ENCODE measurements at places on chromosomes 1 and 21.
A peak's percentile ranks its signal among the peaks of the same experiment; 100 is the strongest.

GRCh38 chr1:206489980-206490770 lies 17.2 kb upstream of the RASSF5 start:
- no peaks in the 10 kb centered on the region for H3K4me1 ChIP-seq
- peak; percentile 74 for DNase-seq
- H3K36me3 ChIP-seq = peaks cover 4% of the 10 kb centered on the region
- H3K27me3 ChIP-seq = no peaks in the 10 kb centered on the region
- no peak overlapping the region for H3K4me3 ChIP-seq

- H3K27ac ChIP-seq = no peak overlapping the region
- H3K36me3 ChIP-seq = no peaks in the 10 kb centered on the region
- no peak for DNase-seq
- no peaks in the 10 kb centered on the region for H3K27me3 ChIP-seq
- H3K4me3 ChIP-seq = no peak overlapping the region
Measured at GRCh38 chr1:208107425-208108212, 136.6 kb downstream of the PLXNA2 start.

DNA sequence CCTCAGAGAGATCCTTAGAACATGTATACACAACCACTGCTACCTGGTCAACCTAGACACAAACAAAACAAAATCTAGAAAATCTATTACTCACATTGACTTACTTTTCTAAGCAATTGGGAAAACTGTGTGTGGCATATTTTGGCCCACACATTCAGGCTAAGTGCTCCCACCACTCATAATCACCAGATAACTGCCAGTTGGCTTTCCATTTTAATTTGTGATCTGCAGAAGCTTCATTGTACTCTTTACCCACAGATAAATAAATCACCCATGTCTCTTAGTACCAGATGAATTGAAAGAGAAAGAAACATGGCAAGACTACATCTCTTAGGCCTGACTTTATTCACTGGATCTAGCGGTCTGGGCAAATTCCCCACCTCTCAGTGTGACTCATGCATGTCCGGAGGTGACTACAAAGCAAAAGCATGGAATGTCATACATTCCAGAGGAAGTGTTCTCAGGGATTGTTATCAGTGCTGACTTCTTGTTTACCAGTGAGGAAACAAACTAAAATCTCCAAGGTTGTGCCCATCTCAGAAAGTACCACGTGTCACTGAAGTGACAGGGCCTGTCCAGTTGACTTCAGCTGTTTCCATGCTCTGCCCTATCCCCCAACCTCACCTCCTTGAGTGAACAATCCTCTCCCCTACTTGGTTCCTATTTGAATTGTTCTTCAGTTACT lies 52.4 kb upstream of the BCL10 start:
- no peak overlapping the region for H3K4me3 ChIP-seq
- no peak overlapping the region for H3K27ac ChIP-seq
- no peak for DNase-seq
- no peaks in the 10 kb centered on the region for H3K4me1 ChIP-seq

GRCh38 chr1:11594222-11594621 lies 60.0 kb downstream of the FBXO2 start:
- H3K27me3 ChIP-seq = no peaks in the 10 kb centered on the region
- no peaks in the 10 kb centered on the region for H3K4me1 ChIP-seq
- no peaks in the 10 kb centered on the region for H3K36me3 ChIP-seq
- no peak for DNase-seq
- no peak overlapping the region for H3K4me3 ChIP-seq

- H3K36me3 ChIP-seq = peaks cover 6% of the 10 kb centered on the region
- no peaks in the 10 kb centered on the region for H3K27me3 ChIP-seq
- DNase-seq = peak; percentile 64
- peaks cover 16% of the 10 kb centered on the region for H3K4me1 ChIP-seq
Measured at GRCh38 chr1:42692461-42692860, 10.2 kb downstream of the YBX1 start.

DNA sequence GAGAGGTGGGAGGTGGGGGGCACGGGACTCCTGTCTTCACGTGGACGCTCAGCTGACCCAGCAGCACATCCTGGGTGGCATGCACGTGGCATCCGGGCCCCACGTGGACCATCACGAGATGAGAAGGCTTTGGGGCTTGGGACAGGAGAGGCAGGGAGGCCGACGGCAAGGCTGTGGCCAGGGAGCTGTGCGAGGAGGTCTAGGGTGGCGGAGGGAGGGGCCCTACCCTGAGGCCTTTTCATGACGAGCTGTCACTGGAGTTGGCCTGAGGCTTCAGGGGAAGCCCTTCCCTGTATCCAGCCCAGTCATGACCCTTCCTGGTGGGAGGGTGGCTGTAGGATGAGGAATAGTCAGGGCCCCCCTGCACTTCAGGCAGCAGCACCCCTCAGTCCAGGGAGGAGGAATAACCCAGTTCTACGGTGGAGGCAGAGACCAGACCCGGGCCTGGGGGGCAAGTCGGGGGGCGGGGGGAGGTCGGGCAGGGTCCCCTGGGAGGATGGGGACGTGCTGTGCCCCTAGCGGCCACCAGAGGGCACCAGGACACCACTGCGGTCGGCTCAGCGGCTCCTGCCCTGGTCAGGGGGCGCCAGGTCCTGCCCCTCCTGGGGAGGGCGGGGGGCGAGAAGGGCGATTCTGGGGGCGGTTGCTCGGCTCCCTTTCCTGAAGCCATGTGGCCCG lies 2.0 kb upstream of the PERM1 start:
- H3K4me3 ChIP-seq = no peak overlapping the region
- peaks cover 7% of the 10 kb centered on the region for H3K27me3 ChIP-seq
- H3K27ac ChIP-seq = no peak overlapping the region
- DNase-seq = peak; percentile 52
- H3K36me3 ChIP-seq = no peaks in the 10 kb centered on the region

GRCh38 chr1:179817789-179818188 lies 59.8 kb downstream of the TOR1AIP2 start:
- DNase-seq = no peak
- H3K27ac ChIP-seq = no peak overlapping the region
- no peak overlapping the region for H3K4me3 ChIP-seq
- no peaks in the 10 kb centered on the region for H3K36me3 ChIP-seq
- H3K4me1 ChIP-seq = no peaks in the 10 kb centered on the region

DNA sequence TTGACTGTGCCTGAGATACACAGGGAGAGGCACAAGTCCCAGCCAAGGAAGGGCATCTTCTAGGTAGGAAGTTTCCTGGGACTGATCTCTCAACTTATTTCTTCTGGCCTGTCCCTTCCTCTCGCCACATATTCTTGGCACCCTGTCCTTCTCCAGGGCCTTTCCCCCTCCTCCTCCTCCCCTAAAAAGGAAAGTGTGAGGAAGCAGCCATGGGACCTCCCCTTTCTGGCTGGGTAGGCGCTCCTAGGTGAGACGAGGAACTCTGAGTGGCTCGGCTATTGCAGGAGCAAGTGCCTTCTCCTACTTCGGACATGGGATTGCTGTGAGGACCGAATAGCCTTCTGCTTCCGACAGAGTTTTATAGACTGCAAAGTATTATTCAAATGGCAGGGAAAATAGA lies 15.5 kb upstream of the MTARC2 start:
- H3K27ac ChIP-seq = peak overlapping the region; percentile 3
- H3K36me3 ChIP-seq = no peaks in the 10 kb centered on the region
- no peaks in the 10 kb centered on the region for H3K4me1 ChIP-seq
- H3K4me3 ChIP-seq = no peak overlapping the region

DNA sequence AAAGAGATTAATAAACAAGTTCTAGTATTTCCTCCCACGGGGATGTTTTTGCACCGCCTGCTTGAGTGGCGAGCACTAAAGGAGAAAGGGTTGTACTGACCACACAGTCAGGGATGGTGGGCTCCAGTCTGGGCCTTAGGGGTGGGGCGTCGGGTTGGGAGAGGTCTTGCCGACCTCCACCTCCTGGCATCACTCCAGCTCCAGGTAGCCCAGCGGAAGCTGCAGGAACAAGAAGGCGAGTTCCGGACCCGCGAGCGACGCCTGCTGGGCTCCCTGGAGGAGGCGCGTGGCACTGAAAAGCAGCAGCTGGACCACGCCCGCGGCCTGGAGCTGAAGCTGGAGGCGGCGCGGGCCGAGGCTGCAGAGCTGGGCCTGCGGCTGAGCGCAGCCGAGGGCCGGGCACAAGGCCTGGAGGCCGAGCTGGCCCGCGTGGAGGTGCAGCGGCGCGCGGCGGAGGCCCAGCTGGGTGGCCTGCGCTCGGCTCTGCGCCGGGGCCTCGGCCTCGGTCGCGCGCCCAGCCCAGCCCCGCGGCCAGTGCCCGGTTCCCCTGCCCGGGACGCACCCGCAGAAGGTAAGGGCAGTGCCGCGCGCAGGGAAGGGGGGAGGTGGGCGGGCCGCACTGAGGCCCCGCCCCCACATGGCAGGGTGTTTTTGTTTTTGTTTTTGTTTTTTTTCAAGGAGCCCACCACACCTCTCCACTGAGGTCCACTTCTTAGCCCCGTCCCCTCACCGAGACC lies 19.7 kb downstream of the MFAP2 start:
- H3K4me1 ChIP-seq = no peaks in the 10 kb centered on the region
- peak; percentile 94 for DNase-seq
- no peak overlapping the region for H3K27ac ChIP-seq
- H3K36me3 ChIP-seq = no peaks in the 10 kb centered on the region

GRCh38 chr1:174703309-174703708 lies 255.5 kb downstream of the GPR52 start:
- no peak for DNase-seq
- no peak overlapping the region for H3K27ac ChIP-seq
- no peaks in the 10 kb centered on the region for H3K4me1 ChIP-seq
- H3K36me3 ChIP-seq = no peaks in the 10 kb centered on the region

- no peak overlapping the region for H3K4me3 ChIP-seq
- no peaks in the 10 kb centered on the region for H3K4me1 ChIP-seq
- H3K27me3 ChIP-seq = no peaks in the 10 kb centered on the region
- no peaks in the 10 kb centered on the region for H3K36me3 ChIP-seq
Measured at GRCh38 chr1:67347688-67348472, 40.2 kb downstream of the IL12RB2 start.

GRCh38 chr1:209430107-209430506 lies 153.4 kb upstream of the CAMK1G start:
- no peak overlapping the region for H3K4me3 ChIP-seq
- H3K36me3 ChIP-seq = no peaks in the 10 kb centered on the region
- H3K27ac ChIP-seq = no peak overlapping the region

DNA sequence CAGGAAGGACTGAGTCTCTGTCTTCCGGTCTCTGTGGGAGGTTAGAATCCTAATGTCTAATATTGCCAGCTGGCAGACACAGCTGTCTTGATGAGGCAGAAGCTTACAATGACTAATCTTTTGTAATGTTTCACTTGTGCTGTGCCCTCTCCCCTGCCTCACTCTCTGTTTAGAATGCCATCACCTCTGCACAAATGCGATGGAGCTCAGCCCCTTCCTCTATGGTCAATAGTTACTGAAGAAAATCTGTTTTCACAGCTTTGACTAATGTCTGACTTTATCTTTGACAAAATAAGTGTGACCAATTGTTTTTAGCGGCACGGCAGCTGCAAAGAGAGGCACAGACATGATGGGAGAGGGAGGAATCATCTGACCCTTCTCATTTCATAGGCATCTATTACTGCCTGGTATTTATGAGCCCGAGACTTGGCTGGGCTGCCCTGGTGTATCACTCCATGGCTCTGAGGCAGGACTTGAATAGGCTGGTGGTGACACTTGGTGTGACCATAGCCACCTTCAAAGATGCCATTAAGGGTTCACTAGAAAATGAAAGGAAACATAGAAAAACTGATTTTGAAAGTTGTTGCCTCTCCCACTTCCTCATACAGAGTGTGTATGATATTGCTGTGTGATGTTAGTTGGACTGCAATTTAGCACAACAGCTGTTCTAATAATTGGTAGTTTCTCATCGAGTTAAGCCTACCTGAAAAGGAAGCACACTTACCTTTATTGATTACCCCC lies 163.2 kb upstream of the NBPF11 start:
- H3K4me3 ChIP-seq = no peak overlapping the region
- DNase-seq = no peak
- H3K36me3 ChIP-seq = no peaks in the 10 kb centered on the region
- no peak overlapping the region for H3K27ac ChIP-seq
- peaks cover 2% of the 10 kb centered on the region for H3K27me3 ChIP-seq

GRCh38 chr21:19124691-19125090 lies 721.1 kb upstream of the TMPRSS15 start:
- H3K36me3 ChIP-seq = no peaks in the 10 kb centered on the region
- H3K4me3 ChIP-seq = no peak overlapping the region
- DNase-seq = no peak

DNA sequence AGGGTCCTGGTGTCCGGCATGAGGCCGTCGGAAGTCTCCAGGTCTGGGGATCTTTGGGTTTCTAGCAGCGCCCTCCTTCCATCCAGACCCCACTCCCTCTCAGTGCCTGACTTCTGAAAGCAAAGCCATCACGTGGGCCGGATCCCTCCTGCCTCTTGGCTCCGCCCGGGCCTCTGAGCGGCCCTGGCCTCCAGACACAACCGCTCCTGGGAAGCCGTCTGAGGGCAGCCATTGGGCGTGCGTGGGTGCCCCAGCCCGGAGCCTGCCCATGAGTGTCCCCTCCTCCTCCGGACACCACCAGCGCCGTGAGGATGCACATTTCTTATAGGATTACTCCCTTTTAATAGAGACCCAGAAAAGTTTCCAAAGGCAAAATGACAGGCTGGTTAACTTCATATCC lies 137.0 kb upstream of the ARHGEF16 start:
- H3K27ac ChIP-seq = no peak overlapping the region
- no peak for DNase-seq
- peaks cover 10% of the 10 kb centered on the region for H3K4me1 ChIP-seq
- H3K27me3 ChIP-seq = no peaks in the 10 kb centered on the region

GRCh38 chr1:27599605-27600497 lies 4.1 kb downstream of the AHDC1 start:
- H3K36me3 ChIP-seq = no peaks in the 10 kb centered on the region
- H3K27me3 ChIP-seq = no peaks in the 10 kb centered on the region
- DNase-seq = no peak
- H3K4me1 ChIP-seq = peaks cover 5% of the 10 kb centered on the region

DNA sequence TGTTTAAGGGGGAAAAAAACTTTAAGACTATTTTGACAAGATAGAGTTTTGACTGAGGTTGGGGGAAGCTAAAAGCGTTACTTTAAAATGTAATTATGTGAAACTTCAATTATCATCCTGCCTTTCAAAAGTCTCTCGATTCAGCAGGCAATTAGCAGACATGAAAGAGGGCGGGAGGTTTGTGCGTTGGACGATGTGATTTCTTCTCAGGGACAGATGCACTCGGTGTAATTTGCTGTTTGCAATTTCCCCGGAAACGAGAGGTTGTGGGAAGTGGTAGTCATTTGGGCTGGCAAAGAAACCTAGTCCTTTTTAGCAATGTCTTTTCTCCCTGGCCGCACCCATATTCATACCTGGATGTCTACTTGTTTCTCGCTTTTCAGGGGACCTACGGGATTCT lies 27.1 kb downstream of the KAZN start:
- H3K4me3 ChIP-seq = no peak overlapping the region
- no peaks in the 10 kb centered on the region for H3K4me1 ChIP-seq
- H3K36me3 ChIP-seq = no peaks in the 10 kb centered on the region
- H3K27ac ChIP-seq = no peak overlapping the region
- no peak for DNase-seq
- H3K27me3 ChIP-seq = no peaks in the 10 kb centered on the region

GRCh38 chr1:12709091-12709491 lies 6.8 kb upstream of the AADACL3 start:
- no peaks in the 10 kb centered on the region for H3K4me1 ChIP-seq
- no peak for DNase-seq
- H3K27me3 ChIP-seq = no peaks in the 10 kb centered on the region
- no peak overlapping the region for H3K4me3 ChIP-seq
- H3K27ac ChIP-seq = no peak overlapping the region
- no peaks in the 10 kb centered on the region for H3K36me3 ChIP-seq

- H3K36me3 ChIP-seq = no peaks in the 10 kb centered on the region
- no peaks in the 10 kb centered on the region for H3K27me3 ChIP-seq
- DNase-seq = no peak
Measured at GRCh38 chr1:150235294-150235851, 539 bp downstream of the ANP32E start.

- H3K4me3 ChIP-seq = no peak overlapping the region
- H3K27ac ChIP-seq = no peak overlapping the region
- no peaks in the 10 kb centered on the region for H3K4me1 ChIP-seq
- H3K36me3 ChIP-seq = no peaks in the 10 kb centered on the region
Measured at GRCh38 chr1:85496941-85497582, 32.1 kb upstream of the DDAH1 start.

All from colonic mucosa (tissue), 4 donors.